ENCODE measurements at places on chromosomes 6 and 20.

- DNase-seq, result no peak
Measured at GRCh38 chr20:40192081-40192480, 497.0 kb downstream of the MAFB start.

DNA sequence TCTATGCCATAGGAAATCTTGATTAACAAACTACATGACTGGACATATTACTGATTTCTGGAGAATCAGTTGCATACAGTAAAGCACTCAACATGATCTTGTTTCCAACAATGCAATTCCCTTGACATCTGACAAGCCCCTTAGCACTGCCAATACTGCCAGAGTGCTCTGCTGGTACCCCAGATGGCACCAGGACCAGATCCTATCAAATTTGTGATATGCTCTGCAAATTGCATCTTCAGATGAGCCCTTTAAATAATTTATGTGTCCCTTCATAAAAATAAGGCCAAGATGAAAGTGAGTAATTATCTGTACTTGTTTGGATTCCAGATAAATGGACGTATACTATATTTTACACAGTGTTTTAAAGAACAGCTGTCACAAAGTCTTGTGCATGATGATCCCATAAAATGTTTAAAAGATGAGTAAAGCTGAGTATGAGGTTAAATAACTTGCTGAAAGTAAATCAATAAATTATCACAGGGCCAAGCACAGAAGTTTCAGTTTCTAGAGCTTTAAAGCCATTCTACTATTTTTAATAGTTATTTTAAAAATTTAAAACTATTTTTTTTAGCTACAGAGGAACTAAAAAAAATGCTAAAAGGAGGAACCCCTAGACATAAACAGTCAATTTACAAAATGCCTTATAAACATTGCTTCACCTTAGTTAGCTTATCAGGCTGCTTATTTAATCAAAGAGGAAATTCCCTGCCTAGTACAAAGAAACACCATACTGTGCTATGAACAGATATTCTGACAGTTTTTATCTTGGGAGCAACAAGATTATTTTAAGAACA, 42.1 kb downstream of the NUDT3 start:
- peak; percentile 55 for DNase-seq

- DNase-seq, result no peak
Measured at GRCh38 chr20:23090147-23090546, 4.0 kb upstream of the CD93 start.

- DNase-seq, result no peak
Measured at GRCh38 chr6:144017166-144018094, 9.4 kb upstream of the PLAGL1 start.

DNA sequence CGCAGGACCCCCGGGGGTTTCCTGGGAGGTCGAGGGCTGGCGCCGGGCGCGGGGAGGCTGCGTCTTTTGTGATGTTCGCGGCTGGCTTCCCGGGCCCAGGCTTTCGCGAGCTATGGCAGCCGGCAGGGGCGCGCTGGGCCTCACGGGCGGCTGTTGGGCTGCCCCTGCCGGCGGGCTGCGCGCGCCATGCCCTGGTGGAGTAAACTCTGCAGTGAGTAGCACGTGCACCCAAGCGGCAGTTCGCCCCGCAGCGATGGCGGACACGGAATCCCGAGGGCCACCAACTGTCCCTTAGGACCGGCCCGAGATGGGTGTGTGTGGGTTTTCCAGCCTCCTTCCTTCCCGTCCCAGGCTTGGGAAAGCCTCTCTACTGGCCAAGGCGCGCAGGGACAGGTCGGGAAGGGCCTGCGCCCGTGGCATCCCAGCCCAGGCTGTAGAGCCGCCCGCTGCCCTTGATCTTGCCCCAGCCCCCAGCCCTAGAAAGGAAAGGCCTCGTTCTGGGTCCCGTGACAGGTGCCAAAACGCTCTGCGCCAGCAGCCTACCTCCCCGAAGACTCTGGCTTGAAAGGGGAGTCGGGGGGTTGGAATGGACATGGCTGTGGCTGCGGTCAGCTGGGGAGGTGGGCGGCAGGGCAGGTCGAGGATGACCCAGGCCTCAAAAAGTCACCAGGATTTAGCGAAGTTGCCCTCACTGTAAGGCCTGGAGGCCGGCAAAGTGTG, 49.7 kb downstream of the ZBTB2 start:
- DNase-seq, result no peak

DNA sequence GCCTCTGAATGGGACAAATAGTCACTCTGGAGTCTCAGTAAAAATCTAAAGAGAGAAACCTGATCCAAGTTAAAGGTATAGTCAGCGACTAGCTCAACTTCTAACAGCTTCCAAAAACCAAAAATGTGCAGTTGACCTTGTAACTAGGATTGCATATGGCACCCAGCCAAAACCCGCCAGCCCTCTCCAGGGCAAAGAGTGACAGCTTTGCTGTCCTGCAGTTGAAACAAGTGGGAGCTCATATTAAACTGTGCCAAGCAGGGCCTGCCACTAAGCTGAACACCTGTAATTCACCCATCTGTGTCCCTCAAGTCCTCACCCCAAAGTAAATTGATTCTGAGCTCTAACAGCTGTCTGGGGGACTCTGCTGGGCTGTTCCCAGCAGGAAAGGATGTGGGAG, 695.3 kb downstream of the MAFB start:
- peak; percentile 80 for DNase-seq

- no peak for DNase-seq
Measured at GRCh38 chr20:46282669-46283068, 25.6 kb downstream of the CDH22 start.

DNA sequence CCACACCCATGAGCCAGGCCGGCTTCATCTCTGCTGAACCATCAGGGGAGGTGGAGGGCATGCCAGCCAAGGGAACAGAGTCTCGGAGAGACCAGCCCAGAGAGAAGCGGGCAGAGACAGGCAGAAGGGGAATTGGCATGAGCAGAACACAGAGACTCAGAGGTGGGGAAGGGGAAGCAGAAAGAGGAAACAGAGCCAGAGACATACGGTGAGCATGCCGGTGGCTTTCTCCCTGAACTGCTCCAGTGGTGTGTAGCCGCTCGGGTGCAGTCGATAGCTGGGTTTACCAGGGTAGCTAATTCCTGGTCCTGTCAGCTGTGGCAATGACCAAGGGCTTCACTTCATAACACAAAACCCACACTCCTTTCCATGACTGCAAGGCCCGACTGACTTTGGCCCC, 83.6 kb upstream of the CCDC167 start:
- DNase-seq, result no peak

DNA sequence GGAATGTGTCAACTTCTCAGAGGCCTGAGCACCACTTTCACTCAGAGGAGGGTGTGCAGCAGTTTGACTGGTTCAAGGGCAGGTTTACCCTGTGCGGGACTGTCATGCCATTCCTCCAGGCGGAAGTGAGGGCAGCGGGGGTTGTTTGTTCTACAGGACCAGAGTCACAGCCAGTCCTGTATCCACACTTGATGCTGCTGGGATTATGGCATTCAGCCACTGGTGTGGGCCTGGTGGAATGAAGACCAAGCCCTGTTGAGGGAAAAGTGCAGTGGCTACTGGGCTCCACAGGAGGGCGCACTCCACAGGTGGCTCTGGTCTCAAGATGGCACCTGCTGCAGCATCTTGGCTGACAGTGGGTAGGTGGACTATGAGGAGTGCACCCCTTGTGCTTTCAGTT, 14.8 kb downstream of the SEMG2 start:
- DNase-seq, result no peak

DNA sequence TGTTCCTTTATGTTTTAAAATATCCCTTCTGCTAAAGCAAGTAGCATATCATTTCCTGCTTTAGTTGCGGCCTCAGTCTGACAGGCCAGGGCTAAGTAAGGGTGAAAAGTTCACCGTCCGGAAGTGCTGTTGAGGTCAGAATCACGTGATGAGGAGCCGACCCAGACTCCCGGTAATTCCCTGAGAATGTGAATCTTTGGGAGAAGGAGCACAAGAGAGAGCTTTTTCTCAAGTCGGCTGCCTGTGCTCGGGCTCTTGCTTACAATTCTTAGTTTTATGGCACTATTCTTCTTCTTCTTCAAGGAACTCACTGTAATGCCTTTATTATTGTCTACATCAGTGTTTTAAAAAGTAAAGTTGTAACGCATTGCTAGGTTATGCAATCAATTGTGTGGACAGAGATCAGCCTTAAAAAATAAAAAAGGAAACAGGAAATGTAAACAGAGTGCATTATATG, 309.3 kb downstream of the PRL start:
- DNase-seq, result no peak

DNA sequence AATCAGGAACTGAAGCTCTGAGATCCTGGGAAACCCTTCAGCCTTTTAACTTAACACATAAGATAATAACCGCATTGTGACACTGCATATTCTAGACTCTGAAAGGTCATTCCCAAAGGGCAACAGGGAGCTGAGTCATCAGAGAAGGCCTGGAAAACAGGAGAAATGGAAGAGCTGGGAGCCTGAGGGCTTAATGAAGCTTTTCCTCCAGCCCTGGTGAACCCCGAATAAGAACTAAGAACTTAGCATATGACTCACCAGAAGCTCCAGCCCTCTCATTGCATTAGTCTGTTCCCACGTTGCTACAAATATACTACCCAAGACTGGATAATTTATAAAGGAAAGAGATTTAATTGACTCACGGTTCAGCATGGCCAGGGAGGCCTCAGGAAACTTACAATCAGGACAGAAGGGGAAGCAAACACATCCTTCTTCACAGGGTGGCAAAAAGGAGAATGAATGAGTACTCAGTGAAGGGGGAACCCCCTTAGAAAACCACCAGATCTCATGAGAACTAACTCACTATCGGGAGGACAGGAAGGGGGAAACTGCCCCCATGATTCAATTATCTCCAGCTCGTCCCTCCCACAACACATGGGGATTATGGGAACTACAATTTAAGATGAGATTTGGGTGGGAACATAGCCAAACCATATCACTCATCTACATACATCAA, 648.5 kb downstream of the TFAP2A start:
- no peak for DNase-seq

DNA sequence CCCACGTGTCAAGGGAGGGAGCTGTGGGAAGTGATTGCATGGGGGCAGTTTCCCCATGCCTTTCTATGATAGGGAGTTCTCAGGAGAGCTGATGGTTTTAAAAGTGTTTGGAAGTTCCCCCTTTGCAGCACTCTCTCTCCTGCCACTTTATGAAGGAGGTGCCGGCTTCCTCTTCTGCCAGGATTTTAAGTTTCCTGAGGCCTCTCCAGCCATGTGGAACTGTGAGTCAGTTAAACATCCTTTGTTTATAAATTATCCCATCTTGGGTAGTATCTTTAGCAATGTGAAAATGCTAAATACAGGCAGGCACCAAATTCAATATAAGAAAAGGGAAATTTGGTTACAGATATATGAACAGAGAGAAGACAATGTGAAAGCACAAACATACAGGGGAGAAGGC, 96.4 kb upstream of the EPHA7 start:
- DNase-seq, result no peak

DNA sequence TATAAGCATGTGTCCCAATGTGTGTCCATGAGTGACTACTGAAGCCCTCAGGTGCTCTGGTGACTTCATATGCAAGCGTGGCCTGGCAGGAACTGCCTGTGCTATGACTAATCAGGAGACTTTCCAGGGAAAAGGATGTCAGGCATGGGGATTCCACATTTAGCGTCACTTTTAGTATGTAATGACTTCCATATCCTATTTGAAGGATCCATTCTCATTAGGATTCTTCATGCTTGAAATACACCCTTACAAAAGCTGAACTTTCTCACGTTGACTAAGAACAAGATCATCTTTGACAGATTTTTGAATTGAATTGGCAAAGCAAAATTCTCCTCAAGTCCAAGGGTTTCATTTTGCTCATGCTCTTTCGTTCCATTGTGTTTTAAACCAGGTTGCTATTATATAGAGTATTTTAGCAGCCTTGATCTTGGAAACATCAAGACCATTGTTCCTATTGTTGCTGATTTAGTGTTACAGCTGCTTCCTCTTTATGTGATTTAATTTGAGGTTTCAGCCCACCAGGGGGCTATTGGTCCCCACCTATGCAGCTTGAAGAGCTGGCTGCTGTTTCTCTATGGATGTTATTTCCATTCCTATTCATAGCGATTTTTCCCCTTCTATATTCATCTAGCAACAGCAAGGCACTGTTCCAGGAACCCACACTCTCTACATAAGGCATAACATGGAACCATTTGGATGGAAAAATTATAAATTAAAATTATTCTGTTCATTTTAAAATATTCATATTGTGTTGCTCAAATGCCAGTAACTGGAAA, 418.6 kb downstream of the CDKAL1 start:
- no peak for DNase-seq

- no peak for DNase-seq
Measured at GRCh38 chr6:45892696-45893245, 122.9 kb downstream of the CLIC5 start.

GRCh38 chr20:60573003-60573680, 614.9 kb downstream of the CDH26 start:
- DNase-seq, result no peak

GRCh38 chr6:87059943-87060342, 35.0 kb downstream of the CGA start:
- DNase-seq, result no peak

DNA sequence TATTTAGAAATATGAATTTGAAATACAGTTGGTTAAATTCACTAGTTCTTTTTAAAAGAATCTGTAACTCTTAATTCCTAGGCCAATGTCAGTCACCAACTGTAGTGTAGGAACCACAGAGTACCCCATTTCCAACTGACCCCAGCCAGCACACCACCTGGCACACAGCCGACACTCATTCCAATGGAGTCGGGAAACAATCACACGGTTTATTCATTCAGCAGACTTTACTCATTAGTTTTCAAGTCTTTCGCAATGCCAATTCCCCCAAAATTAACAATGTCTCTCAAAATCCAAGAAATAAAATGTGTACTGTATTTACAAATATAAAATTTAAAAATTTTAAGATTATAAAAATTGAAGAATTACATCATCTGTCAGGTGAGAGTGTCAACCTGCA, 13.5 kb downstream of the ARG1 start:
- DNase-seq, result no peak

GRCh38 chr6:7846966-7847818, 63.4 kb downstream of the TXNDC5 start:
- DNase-seq, result peak; percentile 32

DNA sequence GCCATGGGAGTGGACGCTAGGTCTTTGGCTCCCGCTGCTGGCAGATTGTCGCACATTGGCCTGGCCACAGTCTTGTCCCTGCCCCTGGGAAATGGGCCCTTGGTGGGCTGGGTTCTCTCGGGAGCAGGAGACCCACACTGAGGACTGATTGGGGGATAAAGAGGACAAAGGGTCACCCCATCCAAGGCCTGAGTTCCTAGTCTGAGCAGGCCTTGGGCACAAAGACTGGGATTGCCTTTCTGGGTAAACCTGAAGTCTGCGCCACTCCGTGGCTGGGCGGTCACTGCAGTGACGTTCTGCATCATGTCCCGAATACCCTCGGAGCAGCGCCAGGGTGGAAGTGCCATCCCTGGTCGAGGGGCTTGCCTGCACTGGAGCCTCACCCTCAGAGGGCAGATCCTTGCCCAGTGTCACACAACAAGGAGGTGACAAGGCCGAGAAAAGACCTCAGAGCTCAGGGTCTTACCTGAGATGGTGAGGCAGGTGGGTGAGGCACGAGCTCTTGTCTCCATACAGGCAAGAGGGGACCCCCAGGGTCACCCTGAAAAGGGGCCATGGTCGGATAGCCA, 36.1 kb upstream of the ZBP1 start:
- no peak for DNase-seq

GRCh38 chr6:40535819-40536380, 51.3 kb downstream of the LRFN2 start:
- no peak for DNase-seq

GRCh38 chr6:84332139-84333034, 104.9 kb upstream of the CEP162 start:
- no peak for DNase-seq

- no peak for DNase-seq
Measured at GRCh38 chr6:2876210-2877056, 26.7 kb downstream of the SERPINB9 start.

GRCh38 chr20:39716796-39717341, 754.7 kb downstream of the DHX35 start:
- no peak for DNase-seq

Measured in DMS 273 treated with DMSO at 0.1 percent for 48 hours (cell line).